ENCODE measurements at places on chromosomes 5 and 9. TPM values are rescaled to one million over a fixed set of nuclear protein-coding genes. Genes with fewer than 3 reads are reported as not detected.

DIRAS2 gene
- not detected for total RNA-seq

CCL21 gene
- total RNA-seq: not detected

RNF183 gene
- 7.1 TPM for total RNA-seq

DNA sequence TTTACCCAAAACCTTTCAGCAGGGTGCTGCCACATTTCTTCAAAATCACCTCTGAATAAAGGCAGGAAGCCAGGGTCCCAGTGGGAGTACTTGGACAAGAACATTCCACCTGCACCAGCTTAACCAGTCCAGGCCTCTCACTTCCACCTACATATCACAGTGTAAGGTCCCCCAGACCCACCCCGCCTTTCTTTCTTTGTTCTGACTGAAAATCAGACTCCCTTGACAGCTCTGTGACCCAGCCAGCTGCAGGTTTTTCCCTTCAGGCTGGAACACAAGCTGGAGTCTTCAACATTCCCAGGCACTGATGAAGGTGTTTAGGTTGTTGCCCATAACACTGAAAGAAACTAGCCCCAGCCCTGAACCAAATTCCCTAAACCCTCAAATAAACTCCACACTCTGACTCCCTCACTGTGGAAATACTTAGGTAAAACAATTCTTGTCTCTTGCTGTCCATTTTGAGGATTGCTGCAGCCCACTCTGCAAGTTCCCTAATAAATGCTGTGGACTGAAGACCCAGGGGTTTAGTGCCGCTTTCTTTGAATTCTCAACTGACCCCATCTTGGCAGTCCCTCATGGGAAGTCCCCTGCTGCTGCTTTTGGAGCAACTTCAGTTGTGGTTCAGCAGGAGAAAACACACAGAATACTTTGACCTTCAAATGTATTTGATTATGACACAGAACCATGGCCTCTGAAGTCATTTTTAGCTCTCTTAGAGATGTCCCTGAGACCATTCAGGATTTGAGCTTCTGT lies 24.8 kb downstream of the P4HA2 start:
- DNase-seq: no peak

Measured in HT-29 (cell line).